NAMALWA (cell line): ENCODE measurements at places on chromosomes 11 and 22.

- no peak for DNase-seq
These were observed 27.3 kb downstream of the CTR9 start for GRCh38 chr11:10778217-10778970.

- DNase-seq: no peak
These were observed 3.7 kb upstream of the CD44 start for GRCh38 chr11:35135222-35135621.

DNA sequence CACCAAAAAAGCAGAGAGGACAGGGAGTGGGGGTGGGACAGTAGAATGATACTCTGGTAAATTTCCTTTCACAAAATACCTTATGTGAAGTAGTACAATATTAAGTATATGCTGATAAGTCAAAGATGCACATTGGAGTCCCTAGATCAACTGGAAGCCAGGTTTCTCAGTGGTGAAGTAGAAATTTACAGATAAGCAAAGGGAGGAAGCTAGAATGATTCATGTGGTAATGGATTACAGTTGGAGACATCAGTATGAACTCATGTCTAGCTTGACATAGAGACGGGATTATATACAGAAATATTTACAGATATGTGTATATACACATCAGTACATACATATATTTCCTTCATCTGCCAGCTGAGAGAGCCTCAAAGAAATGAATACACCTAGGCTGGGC, 21.5 kb downstream of the PLEKHB1 start:
- DNase-seq: no peak

- DNase-seq: no peak
These were observed 107.8 kb downstream of the FCHSD2 start for GRCh38 chr11:73034331-73034730.

DNA sequence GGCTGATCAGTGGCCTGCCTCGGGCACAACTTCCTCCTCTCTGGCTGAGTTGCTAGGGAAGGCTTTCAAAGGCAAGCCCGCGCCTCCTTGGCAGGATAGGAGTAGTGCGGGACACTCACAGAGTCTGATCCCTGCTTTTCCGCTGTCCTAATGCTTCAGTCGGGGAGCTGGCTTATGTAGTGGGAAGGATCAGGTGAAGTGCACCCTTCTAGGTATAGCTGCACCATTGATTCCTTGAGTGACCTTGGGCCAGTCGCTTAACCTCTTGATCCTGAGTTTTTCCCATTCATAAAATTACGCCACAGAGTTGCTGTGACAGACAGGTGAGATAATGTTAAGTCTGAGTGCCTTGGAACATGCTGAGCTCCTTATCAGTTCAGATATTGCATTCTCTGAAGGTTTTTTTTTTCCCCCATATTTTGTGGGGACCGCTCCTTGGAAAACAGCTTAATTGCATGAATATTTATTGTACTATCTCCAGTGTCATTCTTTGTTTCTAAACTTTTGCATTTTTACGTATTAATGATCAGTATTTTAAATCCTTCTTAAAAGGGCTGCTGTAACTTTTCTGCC, 961 bp downstream of the IPO7 start:
- peak; percentile 48 for DNase-seq

- no peak for DNase-seq
These were observed 4.9 kb downstream of the CRYAB start for GRCh38 chr11:111906680-111907079.

GRCh38 chr11:125083312-125084056, 20.4 kb downstream of the SLC37A2 start:
- DNase-seq: no peak

GRCh38 chr11:70915158-70915985, 337.0 kb downstream of the SHANK2 start:
- DNase-seq: no peak

- DNase-seq: no peak
These were observed at the start of gene OR10A2 for GRCh38 chr11:6862961-6863360. Gene OR10A2, plus strand, starts transcription at chr11:6863057. Its CDS starts 6,698 bp downstream, at chr11:6869755.

GRCh38 chr11:73445980-73446379, 69.8 kb downstream of the RELT start:
- DNase-seq: no peak

GRCh38 chr11:6387811-6388599, 2.3 kb upstream of the SMPD1 start:
- no peak for DNase-seq

DNA sequence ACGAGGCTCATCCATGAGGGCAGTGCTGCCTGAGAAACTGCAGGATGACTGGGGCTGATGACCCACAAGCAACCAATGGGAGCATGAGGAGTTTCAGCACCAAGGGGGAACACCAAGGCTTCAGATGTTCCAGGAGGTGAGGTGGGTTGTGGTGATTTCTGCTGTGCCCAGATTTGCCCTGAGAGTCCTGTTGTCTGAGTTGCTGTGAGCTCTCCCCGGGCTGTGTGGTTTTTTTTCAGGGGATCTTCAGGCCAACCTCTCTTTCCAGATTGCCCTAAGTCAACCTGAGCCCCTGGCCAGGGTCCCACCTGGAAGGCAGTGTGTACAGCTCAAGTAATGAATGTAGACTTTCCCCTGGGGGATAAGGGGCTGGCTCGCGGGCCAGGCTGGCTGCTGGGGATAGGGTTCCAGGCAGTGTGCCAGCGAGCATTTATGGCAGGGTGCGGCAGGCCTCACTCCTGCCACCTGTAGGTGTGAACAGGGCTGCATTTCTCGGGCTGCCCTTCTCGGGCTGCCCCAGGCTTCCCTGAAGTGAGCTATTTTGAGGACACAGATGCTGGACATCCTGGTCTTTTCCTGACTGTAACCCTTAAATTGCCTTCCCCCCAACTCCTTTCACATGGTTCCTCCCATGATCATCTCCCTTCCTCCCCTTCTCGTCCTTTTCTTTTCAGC, 9.8 kb downstream of the SLC22A6 start:
- peak; percentile 56 for DNase-seq

DNA sequence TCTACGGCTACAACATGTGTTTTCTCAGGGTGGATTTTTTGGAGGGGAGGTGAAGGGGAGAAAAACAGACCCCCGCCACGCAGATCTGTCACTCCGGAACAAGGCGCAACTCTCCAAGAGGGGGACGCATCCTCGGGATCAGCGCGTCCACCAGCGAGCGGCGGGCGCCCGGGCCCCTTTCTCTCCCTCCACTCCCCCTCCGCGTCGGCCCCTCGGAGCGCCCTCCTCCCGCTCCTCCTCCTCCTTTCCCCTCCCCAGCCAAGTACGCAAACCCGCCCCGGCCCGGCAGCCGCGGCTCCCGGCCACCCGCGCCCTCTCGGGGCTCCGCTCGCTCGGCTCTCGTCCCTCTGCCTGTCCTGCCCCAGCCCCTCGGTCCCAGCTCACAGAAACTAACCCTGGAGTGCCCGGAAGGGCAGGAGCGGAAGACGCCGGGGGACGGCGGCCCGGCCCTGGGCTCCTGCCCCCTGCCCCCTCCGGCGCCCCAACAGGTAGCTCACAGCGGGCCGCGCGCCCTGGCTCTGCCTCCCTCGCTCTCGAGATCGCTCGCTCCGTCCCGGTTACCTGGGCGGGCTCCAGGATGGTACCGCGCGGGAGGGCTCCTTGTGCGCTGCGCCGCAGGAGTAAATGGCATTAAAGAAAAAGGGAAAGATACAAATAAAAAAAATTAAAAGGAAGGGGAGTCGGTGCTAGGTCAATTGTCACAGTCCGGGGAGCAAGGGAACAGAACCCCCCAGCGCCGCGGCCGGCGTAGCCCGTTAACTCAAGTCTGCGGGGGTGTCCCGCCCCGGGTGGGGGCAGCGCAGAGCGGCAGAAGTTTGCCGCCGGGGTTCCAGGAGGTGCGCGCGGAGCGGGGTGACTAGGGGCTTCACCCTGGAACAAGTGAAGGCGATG, 131.4 kb upstream of the C11orf58 start:
- DNase-seq: no peak

- DNase-seq: no peak
These were observed 1.9 kb downstream of the SCYL1 start for GRCh38 chr11:65526744-65527143.

DNA sequence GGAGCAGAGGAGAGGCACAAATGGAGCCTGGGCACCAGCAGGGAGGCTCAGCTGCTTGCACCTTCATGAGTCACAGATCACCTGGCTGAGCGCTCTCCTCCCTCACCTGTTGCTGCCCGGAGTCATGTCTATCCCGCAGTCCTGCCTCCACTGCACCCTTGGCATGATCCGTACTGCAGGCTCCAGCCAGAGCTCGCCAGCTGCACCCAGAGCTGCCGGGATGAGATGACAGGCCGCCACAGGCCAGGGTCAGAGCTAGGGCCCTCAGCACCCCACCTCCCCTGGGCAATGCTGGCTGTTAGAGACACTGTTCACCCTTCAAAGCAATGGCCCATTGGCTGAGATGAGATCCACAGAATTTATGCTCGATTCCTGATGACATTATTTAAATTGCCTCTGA, 702.8 kb downstream of the TBC1D22A start:
- DNase-seq: no peak

DNA sequence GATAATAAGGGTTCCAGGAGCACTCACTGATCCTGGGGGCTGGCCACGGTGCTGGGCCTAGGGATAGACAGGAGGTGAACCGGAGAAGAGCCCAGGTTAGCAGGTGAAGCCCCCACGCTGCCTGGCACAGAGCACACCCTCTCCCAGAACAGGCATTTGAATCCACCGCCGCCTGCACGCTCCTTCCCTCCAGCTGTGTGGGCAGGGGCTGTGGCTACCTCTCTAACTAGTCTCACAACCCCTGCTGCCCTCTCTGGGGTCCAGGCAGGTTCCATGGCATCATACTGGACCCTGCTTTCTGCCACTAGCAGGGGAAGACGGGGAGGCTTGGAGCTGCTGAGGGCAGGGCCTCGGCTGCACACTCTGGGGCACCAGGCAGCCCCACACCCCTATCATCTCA, 358.0 kb downstream of the CTTN start:
- DNase-seq: no peak

DNA sequence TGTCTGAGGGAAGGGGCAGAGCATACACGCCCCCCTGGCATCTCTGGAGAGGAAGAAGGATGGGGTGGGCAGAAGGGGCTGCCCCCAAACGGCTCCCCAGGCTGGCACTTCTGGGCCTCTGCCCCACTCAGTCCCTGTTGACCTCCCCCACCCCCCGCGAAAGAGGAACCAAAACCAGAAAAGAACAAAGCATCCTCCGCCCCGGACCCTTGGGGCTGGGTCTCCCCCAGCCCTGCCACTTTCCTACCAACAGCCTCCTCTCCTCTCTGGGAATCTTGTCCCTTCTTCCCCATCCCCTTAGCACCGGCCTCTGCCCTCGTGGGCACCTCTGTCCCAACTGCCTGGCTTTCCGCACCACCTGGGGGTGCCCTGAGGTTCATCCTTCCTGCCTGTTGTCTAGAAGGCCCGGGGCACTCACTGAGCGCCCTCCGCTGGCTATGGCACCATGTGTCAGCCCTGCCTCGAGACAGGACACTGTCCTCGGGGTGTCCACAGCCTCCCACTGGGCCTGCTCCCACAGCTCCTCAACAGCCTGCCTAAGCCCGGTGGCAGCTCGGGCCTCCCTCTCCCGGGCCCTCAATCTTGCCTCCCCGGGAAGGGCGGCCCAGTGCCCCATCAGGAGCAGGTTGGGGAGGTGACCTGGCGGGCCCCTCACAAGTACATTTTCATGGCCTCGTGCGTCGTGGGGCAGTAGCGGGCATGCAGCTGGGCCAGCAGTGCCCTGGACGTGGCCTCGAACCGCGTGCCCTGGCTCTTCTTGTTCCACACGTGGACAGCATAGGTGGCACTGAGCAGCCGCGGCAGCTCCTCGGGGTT, 28.2 kb downstream of the A4GALT start:
- DNase-seq: peak; percentile 44

DNA sequence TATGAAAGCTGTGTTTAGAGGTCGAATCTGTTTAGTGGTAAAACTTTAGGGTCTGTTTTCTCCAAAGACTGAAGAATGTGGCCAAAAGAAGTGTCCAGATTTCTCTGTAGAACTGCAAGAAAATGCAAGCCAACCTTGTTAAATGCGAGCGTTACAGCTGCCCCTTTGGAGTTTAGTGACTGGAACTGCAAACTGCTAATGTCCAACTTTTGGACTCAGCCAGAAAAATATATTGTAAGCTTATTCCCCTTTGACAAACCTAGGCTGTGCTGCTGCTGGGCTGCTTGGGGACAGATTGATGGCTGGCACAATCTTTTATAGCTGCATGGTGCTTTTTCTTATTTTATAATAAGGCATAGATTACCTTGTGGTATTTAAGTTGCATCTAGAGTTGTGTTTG, 3.9 kb downstream of the TEAD1 start:
- DNase-seq: no peak

- DNase-seq: peak; percentile 85
These were observed 42.5 kb downstream of the LARGE2 start for GRCh38 chr11:45964911-45965389.

- peak; percentile 55 for DNase-seq
These were observed 36.3 kb downstream of the ETS1 start for GRCh38 chr11:128551058-128551457.

DNA sequence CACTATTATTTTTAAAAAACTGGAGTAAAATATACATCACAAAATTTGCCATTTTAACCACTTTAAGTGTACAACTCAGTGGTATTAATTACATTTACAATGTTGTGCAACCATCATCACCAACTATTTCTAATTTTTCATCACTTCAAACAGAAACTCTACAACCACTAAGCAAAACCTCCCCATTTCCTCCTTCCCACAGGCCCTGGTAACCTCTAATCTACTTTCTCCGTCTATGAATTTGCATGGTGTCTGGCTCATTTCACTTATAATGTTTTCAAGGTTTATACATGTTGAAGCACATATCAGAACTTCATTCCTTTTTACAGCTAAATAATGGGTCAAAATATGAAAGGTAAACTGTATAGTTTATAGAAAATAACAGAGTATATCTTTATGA, 24.4 kb downstream of the DDI1 start:
- DNase-seq: peak; percentile 10

- no peak for DNase-seq
These were observed 7.3 kb downstream of the KIF18A start for GRCh38 chr11:28100665-28101064.

- no peak for DNase-seq
These were observed 24.6 kb upstream of the TMEM218 start for GRCh38 chr11:125136001-125136400.

DNA sequence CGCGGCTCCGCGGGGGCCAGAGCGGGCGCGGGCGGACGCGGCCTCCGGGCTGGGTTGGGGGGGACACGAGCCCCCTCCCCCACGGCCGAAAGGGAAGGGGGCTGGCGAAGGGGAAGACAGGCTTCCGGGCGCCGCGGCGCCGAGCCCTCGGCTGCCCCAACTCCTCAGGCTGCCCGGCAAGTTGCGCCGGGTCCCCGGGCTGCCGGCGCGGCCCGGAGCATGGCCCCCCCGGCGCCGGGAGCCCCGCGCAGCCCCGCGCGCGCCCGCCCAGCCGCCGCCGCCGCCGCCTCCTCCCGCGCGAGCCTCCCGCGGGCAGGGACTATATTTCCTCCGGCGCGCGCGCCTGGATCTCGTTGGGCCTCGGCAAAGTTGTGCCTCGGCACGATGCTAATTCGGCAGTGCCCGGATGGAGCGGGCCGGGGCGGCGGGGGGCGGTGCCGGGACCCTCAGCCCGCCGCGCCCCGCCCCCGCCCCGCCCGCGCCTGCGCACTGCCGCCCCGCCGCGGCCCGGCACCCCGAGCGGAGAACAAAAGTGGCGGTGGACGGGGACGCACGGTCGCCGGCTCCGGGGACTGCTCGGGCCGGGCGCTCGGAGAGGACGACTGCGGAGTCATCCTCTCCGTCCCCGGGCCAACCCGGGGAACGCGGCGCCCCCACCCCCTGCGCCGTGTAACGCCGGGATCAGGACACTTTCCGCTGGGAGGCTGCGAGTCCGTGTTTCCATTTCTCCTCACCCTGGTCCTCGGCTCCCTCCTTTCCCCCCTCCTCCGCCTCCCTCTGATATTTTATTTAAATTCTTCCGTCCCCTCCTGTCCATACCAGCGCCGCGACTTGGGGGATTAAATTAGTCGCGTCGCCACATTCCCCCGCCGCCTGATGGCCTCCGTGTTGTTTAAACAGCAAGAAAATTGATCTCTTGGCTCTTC, at the start of gene PHF21B:
Gene PHF21B, minus strand, starts transcription at position 400 of the 926 bp plus-strand sequence. CDS start 456 bp downstream, outside the sequence.
- no peak for DNase-seq

GRCh38 chr11:2271077-2271326, 614 bp upstream of the ASCL2 start:
- no peak for DNase-seq
